ENCODE measurements at places on chromosomes 4 and X.

DNA sequence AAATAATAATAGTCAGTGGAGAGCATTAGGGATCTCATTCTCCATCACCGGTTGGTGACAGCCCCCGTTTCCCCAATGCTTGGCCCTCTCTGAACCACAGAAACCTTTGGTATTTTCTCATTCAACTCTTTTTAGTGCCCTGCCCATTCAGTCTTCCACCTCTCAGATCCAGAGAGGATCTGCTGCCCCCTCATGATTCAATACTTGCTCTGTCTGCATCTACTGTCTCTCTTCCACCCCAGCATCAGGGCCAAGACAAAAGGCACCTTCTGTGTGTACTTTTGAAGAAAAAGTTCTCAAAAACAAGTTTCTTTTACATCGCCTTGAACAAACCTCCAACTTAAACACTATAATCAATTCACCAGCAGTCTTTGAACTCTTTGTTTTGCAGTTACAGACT, 19.3 kb downstream of the CLTRN start:
- DNase-seq, result no peak

GRCh38 chr4:185119927-185120630, 23.0 kb upstream of the SLC25A4 start:
- DNase-seq, result no peak

DNA sequence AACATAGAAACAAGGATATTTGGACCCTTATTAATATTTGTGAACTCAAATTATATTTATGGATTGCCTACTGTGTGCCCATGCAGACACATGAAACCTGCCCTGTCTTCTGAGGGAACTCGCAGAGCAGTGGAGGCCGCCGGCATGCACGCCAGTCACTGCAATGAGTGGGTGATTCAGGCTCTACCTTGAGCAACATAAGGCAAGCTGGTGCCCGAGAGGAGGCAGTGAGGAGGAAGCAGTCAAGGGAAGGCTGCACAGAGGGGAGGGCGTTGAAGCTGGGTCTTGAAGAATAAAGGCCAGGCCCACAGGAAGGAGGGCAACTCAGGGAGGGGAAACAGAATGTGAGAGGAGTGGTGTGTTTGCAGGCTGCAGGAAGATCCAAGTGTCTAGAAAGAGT, 52.8 kb downstream of the PPEF2 start:
- DNase-seq, result no peak

DNA sequence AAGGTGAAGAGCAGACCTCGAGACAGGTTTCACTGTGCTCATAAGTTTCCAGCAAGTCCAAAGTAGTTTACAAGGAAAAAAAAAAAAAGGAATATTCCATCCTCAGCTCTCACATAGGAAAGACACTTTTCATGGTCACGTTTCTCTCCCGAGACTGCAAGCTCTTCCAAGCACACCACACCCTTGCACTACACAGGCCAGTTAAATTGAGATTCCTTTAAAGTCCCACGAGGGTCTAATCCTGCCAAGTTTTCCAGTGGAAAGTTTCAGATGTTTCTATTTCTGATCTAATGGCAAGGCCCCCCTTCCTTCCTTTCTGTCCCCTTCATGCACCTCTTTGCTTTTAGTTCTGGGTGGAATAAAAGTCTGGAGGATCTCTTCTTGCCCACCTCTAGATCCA, 67.9 kb upstream of the PCDH19 start:
- no peak for DNase-seq

DNA sequence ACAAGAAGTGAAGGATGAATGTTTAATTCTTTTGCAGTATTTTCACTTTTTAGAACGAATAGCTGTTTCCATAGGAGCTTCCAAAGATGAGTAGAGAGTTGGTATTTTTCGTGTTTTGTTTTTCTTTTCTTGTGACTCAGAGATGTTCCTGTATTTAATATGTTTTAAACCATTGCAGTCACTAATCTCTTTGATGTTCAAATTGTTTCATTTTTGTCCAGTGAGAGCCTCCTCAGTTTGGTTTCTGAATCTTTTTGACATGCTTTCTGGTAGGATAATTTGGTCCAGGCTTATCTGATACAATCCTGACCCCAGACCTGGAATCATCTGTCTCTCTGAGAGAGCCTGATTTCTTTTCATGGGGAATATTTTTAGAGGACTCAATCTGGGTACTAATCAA, 41.6 kb downstream of the BEX3 start:
- no peak for DNase-seq

DNA sequence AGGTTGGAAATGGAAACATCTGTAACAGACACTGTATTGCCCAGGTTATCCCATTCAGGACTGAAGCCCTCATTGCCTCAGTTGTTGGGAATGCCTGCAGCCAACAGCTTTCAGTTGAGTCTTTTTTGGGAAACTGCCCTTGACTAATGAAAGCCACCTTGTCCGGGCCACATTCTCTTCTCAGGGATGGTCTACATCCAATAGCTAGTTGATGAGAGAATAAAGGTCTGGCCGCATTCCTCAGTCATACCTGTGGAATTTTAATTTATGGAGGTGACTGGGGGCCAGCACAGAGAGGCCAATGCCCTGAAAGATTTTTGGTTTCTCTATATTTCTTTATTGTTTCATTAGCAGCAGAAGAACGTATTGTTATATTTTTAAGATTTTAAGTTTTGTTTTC, 147.6 kb upstream of the MSX1 start:
- DNase-seq, result no peak

- DNase-seq, result no peak
These were observed 7.0 kb upstream of the TENM3 start for GRCh38 chr4:182236186-182236585.

DNA sequence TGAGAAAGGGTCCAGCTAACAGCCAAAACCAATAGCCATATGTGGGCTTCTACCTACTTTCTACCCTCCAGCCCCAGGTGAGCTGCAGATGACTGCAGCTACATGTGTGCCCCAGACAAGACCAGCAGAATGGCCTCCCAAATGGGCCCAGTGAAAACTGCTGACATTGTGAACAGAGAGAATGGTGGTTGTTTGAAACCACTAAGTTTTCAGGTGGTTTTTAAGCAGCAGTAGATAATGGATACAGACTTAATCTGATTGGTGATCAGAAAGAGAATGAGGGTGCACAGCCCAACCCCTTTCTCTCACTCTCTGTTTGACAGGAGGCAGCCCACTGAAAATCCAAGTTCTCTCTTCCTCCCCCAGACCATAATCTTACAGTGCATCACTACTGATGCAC, 42.5 kb upstream of the BBS12 start:
- DNase-seq, result no peak

DNA sequence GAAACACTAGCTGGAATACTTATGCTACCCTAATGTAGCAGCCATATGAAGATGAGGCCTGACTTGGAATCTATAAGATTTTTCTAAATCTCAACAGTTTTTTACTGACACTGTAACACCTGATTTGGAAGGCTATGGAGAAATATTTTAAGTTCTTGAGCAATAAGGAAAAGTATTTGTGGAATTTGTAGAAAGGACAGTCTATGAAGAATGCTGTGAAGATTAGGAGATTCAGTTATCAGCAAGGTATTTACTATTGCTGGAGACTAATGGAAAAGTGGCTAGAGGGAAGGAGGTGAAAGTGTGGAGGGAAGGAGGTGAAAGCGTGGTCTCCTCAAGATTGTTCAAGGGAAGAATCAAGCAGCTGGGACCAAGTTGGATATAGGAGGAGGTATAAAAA, 190.0 kb upstream of the EMCN start:
- no peak for DNase-seq

GRCh38 chrX:68433981-68434299, 645 bp upstream of the OPHN1 start:
- DNase-seq, result no peak

DNA sequence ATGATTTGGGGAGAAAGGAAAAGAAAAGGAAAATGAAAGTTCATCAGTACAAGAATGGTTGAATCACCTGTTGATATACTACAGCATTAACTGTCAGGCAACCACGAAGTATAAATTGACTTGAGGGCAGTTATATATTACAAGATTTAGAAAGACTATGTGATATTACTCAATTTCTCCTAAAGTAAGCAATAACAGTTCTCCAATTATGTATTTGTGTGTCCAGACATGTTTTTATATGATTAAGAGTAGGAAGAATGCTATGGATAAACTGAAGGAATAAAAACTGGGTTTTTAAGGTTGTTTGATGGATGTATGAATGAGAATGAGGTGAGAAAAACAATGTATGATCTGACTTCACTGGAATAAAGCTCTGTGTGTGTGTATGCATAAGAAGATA, 2234.4 kb downstream of the ARAP2 start:
- no peak for DNase-seq

- no peak for DNase-seq
These were observed 1002.7 kb upstream of the PCDH7 start for GRCh38 chr4:29717287-29718057.

GRCh38 chr4:5260121-5260520, 208.8 kb downstream of the STK32B start:
- DNase-seq, result no peak

DNA sequence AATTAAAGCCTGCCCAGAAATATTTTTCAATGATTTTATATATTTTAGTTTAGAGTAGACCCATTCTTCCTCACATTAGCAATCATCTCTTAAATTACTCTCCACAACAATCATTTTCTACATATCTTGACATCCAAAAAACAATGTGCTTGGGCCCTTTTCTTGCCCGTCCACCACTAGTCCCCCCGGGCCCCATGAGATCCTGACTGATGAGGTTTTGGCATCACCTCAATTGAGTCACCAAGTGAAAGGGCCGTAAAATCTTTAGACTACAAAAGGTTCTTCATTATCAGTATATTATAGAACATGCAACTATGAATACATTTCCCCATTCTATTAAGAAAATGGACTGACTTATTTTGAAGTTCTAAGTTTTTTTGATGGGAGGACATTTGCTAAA, 4.0 kb upstream of the CDKL2 start:
- DNase-seq, result no peak

DNA sequence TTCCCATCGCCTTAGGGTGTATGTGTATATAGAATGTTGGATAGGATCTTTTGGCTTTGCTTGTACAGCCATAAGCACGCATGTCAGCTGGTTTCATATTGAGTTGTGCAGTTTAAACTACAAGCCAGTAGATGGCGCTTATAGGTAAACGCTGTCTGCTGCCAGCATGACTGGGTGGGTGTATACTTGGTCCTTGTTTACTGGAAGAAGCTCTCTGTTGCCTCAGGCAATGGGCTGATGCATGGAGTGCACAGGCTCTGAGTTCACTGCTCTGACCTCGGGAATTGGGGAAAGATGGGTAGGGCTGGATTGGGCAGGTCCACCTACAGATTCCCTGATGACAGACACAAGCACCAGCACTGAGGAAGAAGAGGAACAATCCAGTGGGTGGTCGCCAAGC, 831.5 kb downstream of the STIM2 start:
- no peak for DNase-seq

DNA sequence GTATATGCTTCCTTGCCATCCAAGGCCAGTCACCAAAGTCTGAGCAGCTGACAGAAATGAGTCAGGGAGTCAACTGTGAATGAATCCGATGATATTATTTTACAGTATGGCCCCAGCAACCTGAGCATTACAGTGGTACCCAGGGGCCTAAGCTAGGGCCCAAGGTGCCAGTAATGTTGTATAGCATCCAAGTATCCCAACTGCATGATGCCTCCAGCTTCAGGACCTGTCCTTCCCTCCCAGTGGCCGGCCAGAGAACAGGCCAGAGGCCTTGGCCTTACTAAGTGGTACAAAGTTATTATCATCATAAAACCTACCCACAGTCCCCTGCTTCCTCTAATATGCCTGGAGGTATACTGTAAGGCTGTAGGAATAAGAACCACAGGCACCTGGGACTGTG, 79.9 kb downstream of the RFC1 start:
- DNase-seq, result no peak

GRCh38 chr4:8515316-8516060, 64.7 kb upstream of the GPR78 start:
- DNase-seq, result no peak

GRCh38 chrX:17669891-17670290, 67.4 kb upstream of the SCML1 start:
- no peak for DNase-seq

- no peak for DNase-seq
These were observed 30.8 kb downstream of the NBDY start for GRCh38 chrX:56759736-56760409.

GRCh38 chrX:72306085-72306801, 529 bp upstream of the CITED1 start:
- no peak for DNase-seq

DNA sequence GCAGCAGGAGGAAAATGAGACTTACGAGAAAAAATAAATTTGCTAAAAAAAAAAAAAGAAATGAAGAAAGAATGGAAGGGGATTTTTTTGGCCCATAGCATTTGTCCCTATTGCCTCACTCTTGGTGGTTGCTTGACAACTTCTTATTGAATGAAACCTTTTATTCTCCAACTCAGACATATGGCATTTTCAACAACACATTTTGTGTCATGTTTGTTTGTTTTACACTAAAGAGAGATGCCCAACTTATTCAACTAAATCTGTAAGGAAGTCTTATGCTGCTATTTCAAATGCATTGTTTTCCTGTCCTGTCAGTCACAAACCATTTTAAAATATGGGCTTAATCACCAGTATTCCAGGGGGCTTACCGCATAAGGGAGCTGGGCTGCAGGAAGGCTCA, 409.1 kb upstream of the TENM3 start:
- DNase-seq, result no peak

- no peak for DNase-seq
These were observed 177.8 kb downstream of the RASL11B start for GRCh38 chr4:53039741-53040458.

DNA sequence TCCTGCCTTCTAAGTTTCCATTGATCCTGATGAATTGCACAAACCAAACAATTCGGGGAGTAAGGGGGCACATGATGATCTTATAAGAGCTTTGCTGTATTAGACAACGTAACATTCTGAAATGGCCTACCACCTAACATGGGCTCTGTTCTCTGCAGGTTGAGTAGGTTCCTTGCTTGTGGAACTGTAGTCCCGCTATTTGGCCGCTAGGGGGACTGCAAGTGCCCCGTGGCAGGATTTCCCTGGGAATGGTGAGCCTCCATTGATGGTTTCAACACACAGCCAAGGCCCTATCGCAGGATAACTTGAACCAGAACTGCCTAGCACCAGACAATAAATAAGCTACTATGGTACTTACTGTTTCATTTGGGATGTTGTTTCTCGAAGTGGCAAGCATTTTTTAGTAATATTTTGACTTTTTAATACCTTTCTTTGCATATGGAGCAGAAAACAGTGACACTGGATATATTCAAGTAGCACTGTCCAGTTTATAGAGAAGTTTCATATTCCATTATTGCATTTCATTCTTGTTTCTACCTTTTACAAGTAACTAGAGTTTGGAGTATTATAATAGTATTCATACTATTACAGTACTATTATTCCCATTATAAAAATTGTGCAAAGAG, 11.9 kb downstream of the AR start:
- no peak for DNase-seq

- DNase-seq, result no peak
These were observed 589.7 kb downstream of the SPRY1 start for GRCh38 chr4:123986268-123986798.

DNA sequence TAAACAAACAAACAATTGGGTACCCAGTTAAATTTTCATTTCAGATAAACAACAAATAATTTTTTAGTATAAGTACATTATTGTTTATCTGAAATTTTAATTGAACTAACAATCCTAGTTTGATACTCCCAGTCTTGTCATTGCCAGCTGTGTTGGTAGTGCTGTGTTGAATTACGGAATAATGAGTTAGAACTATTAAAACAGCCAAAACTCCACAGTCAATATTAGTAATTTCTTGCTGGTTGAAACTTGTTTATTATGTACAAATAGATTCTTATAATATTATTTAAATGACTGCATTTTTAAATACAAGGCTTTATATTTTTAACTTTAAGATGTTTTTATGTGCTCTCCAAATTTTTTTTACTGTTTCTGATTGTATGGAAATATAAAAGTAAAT, 2.9 kb downstream of the CXCL8 start:
- DNase-seq, result no peak

GRCh38 chr4:177699365-177700213, 257.4 kb upstream of the AGA start:
- no peak for DNase-seq

Data from activated T-cell treated with anti-CD3 and anti-CD28 coated beads for 4 hours (primary cell).